ENCODE measurements at places on chromosomes 1 and 21.

GRCh38 chr21:44682580-44683151 lies 703 bp upstream of the KRTAP12-1 start:
- DNase-seq: no peak

DNA sequence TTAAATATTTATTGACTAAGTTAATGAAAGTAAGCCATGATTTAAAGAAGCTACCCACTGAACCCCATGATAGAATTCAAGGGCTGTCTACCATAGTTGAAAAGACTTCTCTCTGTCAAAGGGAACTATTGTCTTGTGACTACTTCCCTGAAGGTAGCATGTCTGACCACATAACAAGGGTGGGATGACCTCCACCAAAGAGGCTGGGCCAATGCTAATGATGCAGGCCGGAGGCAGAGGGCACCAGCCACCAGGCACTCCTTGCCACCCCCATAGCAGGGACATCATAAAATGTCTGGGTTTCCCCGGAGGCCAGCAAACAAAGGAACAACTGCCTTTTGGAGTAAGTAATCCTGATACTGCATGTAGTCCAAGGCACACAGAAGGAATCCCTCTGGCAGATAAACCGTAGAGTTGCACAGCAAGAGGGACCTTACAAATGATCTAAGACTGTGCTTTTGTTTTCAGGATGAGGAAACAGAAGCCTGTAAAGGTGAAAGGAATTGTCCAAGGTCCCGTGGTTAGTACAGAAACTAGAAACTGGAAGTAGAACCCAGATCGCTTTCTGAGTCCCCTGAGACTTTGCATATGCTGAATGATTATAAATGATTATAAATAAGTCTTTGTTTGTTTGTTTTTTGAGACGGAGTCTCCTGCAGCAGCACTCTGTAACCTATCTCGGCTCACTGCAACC lies 33.5 kb upstream of the ITPKB start:
- DNase-seq: no peak

DNA sequence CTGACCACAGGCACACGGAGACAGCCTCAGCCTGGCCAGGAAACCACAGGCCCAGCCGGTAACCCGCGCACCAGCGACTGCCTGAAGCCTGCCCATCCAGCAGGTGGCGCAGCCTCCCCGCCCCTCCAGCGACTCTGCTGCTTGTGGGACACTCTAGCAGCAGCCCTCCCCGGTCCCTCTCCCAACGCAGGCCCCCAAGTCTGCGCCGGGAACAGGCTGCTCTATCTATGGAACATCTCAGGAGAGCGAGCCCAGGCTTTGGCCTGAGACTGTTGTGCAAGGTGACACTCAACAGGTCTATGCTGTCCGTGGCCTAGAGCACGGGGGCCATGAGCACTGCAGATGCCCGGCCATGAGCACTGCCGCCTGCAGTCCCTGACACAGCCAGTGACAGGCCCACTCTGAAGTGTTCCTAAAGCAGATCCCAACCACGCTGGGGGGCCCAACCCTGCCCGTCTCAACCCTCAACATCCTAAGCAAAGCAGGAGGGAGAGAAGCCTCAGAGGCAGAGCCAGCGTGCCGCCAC lies 28.4 kb downstream of the WDR4 start:
- DNase-seq: no peak

DNA sequence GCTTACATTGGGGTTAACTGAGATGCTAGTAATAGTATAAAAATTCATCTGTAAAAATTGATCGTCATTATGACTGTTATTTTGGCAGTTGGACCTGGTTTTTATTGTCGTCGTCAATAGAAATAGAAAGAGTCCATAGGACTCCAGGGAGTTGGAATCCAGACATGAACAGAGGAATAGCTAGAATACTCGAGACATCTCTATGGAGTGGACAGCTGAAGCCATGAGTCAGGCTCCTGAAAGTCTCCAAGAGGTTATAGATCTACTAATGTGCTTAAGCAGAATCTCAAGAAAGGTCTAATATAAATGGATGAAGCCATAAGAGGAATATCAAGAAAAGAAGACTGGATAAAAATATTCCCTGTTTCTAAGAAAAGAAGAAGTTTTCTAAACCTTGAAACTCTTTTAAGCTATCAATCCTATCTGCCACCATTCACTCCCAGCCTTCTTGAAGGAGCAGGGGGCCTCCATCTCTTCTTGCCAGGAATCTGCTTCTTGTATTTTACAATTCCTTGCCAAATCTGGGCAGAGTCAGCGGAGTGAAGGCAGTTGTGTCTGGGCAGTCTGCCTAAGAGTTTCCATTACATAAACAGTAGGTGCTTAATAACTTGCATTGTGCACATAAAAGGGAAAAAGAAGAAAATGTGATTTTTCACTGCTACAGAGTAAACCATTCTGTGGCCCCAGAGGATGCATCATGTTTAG lies 163.3 kb downstream of the ST6GALNAC5 start:
- DNase-seq: peak; percentile 80

DNA sequence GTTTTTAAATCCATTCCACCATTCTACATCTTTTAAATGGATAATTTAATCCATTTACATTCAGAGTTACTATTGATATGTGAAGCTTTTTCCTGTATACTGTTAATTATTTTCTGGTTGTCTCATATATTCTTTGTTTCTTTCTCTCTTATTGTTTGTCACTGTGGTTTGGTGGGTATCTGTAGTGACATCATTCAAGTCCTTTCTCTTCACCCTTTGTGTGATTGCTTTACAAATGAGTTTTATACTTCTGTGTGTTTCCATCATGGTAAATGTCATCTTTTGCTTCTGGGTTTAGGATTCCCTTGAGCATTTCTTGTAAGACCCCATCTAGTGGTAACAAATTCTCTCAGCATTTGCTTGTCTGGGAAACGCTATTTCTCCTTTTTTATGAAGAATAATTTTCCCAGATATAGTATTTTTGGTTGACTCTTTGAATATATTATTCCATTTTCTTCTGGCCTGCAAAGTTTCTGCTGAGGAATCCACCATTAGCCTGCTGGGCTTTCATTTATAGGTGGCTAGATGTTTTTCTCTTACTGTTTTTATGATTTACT lies 10.2 kb downstream of the LY9 start:
- DNase-seq: no peak

GRCh38 chr1:87064986-87065385 lies 150.6 kb downstream of the HS2ST1 start:
- no peak for DNase-seq

DNA sequence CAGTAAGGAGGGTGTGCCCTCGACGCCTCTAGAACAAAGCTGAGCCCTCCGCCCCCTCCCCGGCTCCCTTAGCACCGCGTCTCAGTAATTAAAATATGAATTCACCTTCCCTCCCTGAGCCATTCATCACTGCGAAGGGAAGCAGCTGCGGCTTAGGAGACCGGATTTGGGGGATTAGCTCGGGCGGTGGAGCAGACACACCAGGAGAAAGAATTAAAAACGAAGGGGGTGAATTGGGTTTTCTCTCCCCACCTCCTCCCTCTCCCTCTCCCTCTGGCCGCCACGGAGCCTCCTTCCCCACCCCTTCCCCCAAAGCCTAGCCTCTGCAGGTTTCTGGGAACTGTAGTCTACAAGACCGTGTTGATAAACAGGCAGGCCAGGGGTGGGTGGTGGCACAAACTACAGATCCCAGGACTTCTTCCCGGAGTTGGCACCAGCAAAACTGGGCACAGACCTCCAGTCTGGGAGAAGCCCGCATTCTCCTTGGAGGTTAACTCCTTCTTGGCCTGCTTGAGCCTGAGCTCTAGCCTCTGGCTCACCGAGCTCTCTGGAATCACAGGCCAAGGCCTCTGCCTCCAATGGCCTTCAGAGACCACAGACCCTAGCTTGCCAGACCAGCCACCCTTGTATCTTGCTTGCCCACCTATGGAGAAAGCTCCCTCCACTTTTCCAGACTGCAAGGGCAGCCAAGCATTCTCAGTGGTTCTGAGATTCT lies 10.8 kb downstream of the BLACAT1 start:
- peak; percentile 80 for DNase-seq

DNA sequence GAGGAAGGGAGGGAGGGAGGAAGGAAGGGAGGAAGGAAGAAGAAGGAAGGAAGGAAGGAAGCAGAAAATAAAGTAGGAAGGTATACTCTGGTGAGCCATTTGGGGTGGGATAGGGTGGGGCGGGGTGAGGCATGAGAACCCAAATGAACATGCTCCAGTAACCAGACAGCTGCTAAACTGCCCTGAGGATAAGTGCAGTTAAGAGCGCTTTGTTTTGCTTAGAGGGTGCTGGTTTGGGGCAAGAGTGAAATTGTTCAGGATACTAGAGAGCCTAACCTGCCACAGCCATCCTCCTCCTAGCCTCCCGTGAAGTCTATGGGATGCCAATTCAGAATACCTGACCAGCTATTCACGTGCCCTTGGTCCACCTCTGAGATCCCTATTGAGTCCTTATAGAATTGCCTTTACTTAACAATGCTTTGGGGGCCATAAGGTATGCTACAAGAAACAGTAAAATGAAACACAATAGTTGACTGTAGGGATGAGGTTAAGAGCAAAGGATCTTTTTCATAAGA lies 59.0 kb upstream of the ATF3 start:
- no peak for DNase-seq

- no peak for DNase-seq
Observed at GRCh38 chr21:46188226-46189212, 4.3 kb upstream of the SPATC1L start.

- DNase-seq: no peak
Observed at GRCh38 chr1:152160576-152160975, 1.5 kb upstream of the RPTN start.

GRCh38 chr1:155522069-155522468 lies 40.5 kb downstream of the ASH1L start:
- DNase-seq: no peak

DNA sequence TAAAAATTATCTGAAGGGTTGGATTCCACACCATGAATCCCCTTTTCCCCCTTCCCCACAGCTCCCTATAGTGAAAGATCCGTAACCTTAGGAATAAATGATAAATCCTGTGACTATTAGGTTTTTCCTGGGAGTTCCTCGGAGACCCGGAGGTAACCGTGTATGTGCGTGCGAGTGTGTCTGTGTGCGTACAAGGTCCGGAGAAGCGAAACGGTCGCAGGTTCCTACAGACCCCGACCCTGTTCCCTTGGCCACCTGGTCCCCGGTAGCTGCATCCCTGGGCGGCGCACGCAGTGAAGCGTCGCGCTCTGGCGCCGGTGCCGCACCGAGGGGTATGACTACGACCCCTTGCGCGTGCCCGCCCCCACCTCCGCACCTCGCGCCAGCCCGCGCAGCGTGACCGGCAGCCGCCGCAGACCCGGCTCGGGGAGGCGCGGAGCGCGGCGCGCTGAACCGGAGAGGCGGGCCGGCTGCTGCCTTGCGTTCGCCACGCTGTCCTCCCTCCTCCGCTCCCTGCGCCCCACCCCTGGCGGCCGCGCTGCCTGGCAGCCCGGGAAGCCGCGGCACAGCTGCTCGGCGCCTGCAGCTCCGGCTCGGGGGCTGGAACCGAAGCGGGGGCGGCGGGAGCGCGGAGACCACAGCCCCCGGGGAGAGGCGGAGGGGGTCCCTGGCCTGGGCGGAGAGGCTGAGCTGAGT lies at the start of gene AK5:
TSS of gene AK5 (plus strand) at position 529 of the 696 bp plus-strand sequence. CDS start 295 bp downstream, outside the sequence.
- DNase-seq: no peak

DNA sequence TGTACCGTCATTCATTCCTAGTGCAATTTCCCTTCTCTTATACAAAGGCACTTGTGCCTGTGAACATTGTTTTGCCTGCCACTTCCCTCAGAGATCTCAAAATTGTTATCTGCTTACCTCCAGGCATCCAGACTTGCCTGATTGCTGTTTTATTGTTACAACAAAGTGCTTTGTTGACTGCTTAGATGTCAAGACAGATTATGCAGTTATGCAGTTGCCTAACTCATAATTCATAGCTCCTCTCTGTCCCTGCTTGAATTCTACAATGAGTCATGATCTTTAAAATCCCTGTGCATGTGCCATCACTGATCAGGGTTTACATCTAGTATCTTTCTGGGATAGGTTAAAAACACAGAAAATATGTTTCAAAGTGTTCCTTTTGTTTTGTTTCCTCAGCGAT lies 24.5 kb downstream of the CXADR start:
- DNase-seq: no peak

DNA sequence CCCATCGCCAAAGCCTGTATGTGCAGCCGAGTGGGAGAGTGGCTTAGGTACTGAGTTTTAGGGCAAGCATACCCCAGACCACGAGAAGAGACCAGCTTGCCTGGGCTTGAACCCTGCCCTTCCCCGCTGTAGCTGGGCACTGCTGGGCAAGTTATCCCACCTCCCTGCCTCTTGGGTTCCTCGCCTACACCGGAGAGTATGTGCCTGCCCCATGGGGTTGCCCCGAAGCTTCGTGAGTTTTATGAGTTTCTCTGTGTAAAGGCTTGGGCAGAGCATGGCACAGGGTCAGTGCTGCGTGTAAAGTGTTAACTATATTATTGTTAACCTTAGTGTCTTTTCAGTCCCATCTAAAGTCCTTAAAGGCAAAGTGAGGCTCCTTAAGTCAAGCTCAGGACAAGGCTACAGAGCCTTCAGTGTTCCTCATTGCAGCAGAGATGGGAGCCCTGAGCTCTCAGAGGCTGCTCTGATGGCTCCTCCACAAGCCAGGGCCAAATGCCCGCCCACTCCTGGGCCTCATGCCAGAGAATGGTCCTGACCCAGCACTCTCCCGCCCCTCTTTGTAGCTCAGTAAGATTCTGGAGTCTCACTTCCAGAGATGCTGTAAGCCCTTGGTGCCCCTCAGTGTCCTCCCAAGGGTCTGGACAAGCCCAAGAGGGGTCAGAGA lies 37.0 kb upstream of the KCNA10 start:
- peak; percentile 50 for DNase-seq

DNA sequence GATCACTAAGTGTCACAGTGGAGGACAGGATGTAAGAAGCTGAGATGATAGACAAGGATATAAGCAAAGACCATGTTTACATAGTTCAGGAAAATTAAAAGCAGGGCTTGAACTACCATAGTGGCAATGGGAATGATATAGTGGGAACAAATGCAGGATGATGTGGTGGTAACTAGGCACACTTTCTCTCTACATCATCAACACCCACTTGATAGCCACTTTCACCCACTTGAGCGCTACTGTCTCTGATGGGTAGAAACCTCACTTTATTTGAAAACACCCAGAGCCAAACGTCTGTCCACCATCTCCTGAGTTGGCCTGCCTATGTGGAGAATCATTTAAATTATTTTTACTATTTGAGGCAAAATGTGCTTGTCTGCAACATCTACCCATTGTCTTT lies 305.0 kb upstream of the ST6GALNAC5 start:
- DNase-seq: no peak

- no peak for DNase-seq
Observed at GRCh38 chr1:51679435-51679834, 62.5 kb downstream of the OSBPL9 start.

DNA sequence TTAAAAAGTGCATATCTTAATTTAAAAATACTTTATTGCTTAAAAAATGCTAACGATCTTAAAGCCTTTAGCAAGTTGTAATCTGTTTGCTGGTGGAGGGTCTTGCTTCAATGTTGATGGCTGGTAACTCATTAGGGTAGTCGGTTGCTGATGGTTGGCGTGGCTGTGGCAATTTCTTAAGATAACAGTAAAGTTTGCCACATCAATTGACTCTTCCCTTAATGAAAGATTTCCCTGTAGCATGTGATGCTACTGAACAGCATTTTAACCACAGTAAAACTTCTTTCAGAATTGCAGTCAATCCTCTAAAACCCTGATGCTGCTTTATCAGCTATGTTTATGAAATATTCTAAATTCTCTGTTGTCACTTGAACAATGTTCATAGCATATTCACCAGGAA lies 6.8 kb upstream of the SAMD13 start:
- no peak for DNase-seq

Measured in NCI-H446 treated with DMSO at 0.1 percent for 48 hours (cell line).